HepG2 (cell line): ENCODE measurements at places on chromosomes 11 and 22. TPM values are rescaled to one million over a fixed set of nuclear protein-coding genes. Genes with fewer than 3 reads are reported as not detected.
A peak's percentile ranks its signal among the peaks of the same experiment; 100 is the strongest.

DNA sequence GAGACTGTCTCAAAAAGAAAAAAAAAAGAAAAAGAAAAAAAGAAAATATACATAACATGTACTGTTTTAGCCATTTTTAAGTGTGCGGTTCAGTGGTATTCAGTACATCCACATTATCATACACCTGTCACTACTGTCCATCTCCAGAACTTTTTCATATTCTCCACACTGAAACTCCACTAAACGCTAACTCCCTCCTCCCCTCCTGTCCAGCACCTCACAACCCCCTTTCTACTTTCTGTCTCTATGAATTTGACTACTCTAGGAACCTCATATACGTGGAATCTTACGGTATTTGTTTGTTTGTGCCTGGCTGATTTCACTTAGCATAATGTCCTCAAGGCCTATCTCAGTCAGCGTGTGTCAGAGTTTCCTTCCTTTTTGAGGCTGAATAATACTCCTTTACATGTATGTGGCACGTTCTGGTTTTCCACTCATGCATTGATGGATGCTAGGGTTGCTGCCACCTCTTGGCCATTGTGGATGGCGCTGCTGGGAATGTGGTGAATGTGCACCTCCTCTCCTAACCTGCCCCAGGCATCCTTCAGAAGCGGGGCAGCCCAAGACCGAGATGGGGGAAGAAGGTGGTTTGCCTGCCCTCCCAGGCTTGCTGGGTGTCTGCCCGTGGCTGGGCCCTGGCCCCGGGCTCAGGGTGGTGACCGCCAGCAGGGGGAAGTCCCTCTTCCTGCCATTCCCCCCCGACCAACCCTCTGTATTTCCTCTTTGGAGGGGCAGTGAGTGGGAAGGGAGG is 60.5 kb downstream of the BCR start:
- no peak for DNase-seq

DNA sequence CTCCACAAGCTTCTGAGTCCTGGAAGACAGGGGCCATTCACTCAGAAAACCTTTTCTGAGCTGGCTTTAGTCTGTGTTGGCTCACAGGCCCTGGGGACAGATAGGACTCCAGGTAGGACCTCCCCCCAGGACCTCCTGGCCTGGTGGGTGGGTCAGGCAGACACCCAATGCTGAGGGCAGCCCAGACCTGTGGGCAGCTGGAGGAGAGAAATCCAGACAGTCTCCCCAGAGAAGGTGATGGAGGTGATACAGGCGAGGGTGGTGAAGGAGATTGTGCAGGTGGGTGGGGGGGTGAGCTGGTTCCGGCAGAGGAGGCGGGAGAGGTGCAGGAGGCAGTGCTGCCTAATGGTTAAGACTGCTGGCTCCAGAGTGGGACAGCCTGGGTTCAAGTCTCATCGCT is 15.6 kb downstream of the LRRC32 start:
- DNase-seq, result no peak

GRCh38 chr11:67666676-67667489 is 7.5 kb downstream of the ALDH3B2 start:
- no peak for DNase-seq

CAVIN3 gene
- not detected in 2 replicates for total RNA-seq

DNA sequence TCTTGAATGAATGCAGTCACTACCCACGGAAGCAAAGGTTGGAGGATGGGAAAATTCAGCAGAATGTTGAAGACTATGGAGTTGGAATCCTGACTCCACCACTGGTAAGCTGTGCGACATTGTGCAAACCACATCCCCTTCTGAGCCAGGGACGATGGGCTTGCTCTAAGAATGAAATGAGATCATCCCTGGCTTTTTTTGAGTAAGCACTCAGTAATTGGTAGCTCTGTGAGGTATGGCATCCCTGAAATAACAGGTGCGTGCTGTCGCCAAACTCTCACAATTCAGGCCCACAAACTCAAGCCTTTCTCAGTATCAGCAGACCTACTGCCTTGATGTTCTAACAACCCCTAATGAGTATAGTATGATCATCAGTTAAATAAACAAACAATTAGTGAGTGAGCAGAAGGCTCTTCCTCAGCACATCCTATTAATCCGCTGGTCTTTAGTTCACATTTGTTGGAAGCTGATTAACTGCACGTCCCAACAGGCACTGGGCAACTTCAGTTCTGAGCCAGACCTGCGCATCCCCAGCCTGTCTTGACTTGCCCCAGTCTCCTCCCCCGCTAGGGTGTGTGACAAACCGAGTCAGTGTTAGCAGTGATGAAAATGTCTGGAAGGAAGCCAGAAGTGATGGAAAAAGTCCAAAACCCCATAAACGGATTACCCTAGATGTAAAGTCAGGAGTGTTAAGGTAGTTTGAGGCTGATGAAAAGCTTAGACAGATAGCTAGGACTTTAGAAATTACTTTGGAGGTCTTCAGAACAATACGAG is 235.5 kb downstream of the GRIK4 start:
- no peak for DNase-seq

DNA sequence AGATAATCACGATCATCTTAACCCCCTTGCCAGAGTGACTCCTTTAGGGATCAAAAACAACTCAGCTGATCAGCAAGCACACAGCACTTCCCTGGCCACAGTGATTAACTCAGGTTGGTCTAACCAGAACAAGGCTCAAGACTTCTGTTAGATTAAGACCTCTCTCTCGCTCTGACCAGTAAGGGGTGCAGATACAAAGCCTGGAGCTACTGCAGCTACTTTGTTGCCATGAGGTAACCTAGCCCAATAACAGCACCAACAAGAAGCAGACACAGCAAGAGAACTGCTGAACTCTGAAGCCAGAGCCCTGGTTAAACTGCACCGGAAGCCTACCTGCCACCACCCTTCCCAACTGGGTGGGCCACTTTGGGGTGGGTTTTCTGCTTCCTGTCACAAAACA is 42.0 kb downstream of the LINC01488 start:
- no peak for DNase-seq

GRCh38 chr22:38038890-38039812 is 18.1 kb upstream of the PICK1 start:
- no peak for DNase-seq

CEND1 gene
- total RNA-seq, result not detected in 2 replicates

GRCh38 chr22:47784367-47784983 is 1022.0 kb downstream of the TBC1D22A start:
- no peak for DNase-seq

GRCh38 chr22:17140826-17141766 is 18.0 kb downstream of the HDHD5 start:
- no peak for DNase-seq

- DNase-seq, result peak; percentile 14
Measured at GRCh38 chr11:95147364-95147905, 57.8 kb downstream of the ENDOD1 start.

DNA sequence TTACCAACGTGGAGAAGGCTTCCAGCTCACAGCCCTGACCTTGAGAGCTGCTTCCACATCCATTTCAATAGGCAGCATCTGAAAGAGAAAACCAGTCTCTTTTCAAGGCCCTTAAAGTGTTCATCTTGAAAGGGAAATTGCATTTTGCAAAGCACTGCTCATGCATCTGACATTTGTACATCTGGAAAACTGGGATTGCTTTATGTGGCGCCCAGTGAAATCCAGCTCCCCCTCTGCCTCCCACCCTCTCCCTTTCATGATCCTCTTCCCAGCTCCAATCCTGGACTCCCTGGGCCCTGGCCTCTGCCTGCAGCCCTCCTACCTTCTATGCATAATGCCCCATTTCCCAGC is 17.4 kb downstream of the TP53AIP1 start:
- no peak for DNase-seq

ASRGL1 gene
- 50.8 and 56.4 TPM in 2 replicates for total RNA-seq

DNA sequence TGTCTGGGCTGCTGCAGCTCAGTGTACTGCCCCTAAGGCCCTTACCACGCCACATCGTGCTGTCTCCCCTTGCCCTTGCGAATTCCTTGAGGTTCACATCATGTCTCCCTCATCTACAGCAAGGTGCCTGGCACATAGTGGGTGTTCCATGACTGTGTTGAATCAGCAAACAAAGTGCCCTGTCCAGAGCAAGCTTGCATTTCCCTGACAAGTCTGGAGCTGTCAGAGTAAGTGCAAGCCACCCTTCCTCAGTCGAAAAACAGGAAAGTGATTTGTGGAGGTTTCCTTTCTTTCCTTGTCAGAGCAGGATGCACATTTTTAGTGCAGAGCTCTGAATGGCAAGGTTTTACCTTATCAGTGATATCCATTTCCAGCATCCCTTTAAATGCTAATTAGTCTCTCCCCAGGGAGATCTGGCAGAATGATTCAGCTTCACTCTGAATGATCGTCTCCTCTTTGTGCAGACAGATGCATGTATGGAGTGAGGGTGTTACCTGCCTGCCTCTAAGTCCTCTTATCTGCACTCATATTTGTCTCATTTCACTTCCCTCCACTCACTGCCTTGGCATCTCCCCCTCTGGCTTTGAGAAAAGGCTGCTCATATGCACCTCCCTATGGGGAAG is 331.2 kb downstream of the TMEM135 start:
- no peak for DNase-seq

SLC29A2 gene
- total RNA-seq, result 0.49 and 0.66 TPM in 2 replicates

DNA sequence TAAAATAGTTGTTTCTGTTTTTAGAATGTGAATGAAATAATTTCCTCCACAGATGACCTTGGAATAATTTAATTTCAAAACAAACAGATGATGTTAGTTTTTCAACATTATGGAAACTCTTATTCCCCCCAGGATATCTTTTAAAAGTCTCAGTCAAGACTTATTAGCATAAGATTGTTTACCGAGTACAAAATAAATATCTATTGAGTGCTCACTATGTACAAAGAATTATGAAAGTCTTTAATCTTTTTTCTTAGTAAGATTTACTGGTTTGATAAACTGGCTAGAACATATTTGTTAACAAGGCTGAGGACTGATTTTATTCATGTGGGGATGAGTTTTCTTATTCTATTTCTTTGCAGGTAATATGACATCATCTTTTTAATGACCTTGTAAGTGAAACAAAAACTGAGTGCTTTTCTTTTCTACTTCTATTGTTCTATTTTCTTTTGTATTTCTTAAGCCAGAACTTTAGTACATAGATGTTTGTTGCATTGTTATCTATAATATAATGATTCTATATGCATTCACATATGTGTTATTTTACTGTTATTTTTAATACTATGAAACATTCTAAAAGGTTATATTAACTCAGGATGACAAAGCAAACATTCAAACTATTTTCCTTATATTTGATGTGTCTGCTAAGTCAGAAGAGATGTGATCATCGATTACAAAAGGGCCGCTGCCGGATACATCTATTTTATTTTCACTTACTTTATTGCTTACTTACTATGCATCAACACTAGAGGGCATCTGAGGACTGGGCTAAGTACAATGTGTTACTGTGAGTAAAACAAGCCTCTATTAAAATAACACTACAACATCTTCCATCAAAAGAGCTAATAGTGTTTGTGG is 111.0 kb upstream of the ARHGAP42 start:
- DNase-seq, result peak; percentile 41

ACR gene
- total RNA-seq, result not detected in 2 replicates

DNA sequence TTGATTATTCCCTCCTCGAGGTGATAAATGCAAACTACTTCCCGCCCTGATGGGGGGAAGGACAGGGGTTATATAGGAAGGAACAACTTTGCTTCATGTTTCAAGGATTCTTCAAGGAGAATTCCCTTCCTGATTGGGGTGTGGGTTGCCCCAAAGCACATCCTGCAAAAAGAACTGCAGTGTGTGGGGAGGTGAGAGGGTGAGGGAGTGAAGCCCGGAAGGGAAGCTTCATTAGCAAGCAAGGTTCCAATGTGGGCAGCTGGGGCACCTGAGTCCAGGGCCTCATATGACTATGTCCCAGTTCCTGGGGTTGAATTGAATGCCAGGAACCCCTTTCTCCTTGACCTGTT is 326.0 kb downstream of the MN1 start:
- DNase-seq, result no peak

GRCh38 chr22:45896964-45897538 is 79.9 kb downstream of the WNT7B start:
- no peak for DNase-seq

ABTB2 gene
- 5.1 TPM in 2 replicates for total RNA-seq

DNA sequence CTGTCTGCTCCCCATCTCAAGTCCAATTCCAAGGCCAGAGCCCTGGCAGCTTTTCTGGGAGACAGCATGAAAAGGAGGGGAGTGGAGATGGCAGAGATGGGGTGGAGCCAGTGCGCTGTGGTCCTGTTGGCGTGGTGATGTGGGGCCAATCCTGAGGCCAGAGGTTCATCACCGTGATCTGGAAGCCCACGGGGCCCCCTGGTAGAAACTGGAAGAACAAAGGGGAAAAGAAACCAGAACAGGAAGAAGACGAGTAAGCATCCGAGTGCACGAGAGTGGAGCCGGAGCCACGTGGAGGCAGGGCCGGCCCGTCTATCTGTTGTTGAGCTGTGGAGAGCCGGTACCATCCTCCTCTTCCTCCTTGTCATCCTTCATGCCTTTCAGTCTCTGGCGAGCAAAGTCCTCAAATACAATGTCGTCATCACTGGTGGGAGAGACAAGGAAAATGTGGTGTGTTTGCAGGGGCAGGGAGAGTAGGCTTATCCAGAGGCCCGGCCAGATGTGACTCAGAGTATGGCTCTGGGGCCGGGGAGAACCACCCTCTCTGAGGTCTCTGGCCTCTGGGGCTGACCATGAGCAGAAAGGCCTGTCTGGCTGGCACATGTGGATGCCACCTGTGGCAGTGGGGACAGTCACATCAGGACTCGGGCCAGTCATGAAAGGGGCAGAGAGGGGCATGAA is 25.4 kb downstream of the TPBGL start:
- peak; percentile 75 for DNase-seq

ZNF214 gene
- total RNA-seq, result 1.9 and 2.6 TPM in 2 replicates

GRCh38 chr11:120674542-120674941 is 163.0 kb downstream of the GRIK4 start:
- peak; percentile 94 for DNase-seq

OR4D11 gene
- total RNA-seq, result not detected in 2 replicates

DNA sequence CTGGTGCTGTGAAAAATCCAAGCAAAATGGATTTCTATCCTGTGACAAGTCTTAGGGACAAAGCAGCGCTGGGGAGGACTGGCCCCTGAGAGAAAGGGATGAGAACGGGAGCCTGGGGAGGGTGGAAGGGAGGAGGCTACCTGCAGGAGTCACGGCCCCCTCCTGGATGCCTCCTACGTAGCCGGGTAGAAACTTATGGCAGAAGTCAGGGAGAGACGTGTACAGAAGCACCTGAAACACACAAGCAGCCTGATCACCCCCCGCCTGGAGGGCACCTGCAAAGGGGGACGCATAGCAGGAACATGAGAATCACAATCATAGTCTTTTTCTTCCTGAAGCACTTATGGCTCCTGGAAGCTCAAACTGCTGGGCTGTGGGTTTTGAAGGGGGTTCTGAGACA is 6.1 kb downstream of the DHCR7 start:
- no peak for DNase-seq

CTNND1 gene
- 128 and 184 TPM in 2 replicates for total RNA-seq

CARD18 gene
- total RNA-seq, result not detected in 2 replicates

DNA sequence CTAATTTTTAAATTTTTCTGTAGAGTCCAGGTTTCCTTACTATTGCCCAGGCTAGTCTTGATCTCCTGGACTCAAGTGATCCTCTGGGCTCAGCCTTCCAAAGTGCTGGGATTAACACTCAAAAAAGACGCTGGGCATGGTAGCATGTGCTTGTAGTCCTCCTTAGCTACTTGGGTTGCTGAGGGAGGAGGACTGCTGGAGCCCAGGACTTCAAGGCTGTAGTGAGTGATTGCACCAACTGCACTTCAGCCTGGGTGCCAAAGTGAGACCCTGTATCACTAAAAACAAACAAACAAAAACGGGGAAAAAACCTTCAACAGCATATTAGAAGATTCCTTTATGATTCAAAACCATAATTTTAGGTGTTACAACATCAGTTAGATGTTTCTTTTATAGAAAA is 44.6 kb downstream of the RSF1 start:
- no peak for DNase-seq

SLC1A2 gene
- 16.5 and 23.2 TPM in 2 replicates for total RNA-seq

- no peak for DNase-seq
Measured at GRCh38 chr11:115237578-115237977, 266.6 kb downstream of the CADM1 start.

- DNase-seq, result no peak
Measured at GRCh38 chr11:22006901-22007300, 186.0 kb upstream of the ANO5 start.
